ENCODE measurements at places on chromosomes 1 and 21.
A peak's percentile ranks its signal among the peaks of the same experiment; 100 is the strongest.

DNA sequence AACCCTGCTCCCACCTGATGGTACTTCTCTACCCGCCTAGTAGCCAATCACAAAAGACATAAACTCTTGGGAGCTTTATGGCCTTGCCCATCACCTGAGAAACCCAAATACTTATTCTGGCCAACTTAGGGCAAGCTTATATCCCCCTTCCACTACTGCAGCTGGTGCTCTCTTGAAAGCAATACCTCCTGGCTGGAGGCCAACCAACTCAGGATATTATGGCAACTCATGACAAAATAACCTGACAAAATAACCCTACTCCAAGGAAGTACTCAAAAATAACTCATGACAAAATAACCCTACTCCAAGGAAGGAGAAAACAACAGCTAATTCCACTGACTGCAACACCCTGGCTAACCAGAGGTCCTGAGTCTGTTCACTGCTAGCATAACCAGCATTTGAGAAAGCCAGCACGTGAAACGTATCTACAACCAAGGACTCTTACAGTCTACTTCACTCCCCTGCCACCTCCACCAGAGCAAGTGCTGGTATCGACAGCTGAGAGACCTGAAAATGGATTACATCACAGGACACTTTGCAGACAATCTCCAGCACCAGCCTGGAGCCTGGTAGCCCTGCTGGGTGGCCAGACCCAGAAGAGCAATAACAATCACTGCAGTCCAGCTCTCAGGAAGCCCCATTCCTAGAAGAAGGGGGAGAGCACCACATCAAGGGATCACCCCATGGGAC, 179.9 kb downstream of the COL24A1 start:
- no peak for DNase-seq

DNA sequence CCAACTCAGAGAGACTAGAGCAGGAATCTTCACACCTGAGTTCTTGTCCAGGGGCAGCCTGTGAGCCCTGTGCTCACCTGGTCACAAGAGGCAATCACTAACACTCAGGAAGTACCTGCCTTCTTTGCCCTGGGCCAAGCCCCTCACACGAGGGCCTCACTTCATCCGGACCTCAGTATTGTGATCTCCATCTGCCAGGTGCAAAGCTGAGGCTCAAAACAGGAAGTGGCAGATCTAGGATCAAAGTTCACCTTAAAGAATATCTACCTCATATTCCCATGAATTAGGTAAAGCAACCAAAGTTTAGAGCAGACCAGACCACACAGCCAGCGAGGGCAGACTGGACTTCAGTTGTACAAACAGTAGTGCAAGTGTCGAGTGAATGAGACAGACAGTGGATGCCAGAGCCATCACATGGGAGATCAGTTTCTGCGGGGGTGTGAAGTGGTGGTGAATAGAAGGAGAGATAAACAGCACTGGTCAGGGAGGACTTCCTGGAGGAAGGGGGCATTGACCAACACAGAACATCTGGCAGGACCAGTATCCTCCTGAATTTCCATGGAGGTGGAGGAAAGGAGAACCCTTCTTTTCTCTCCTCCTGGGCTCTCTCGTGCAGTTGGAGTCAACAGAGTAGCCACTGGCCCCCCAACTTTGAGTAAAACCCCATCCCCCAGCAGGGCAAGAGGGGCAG, 116.6 kb upstream of the ZBTB40 start:
- no peak for DNase-seq

GRCh38 chr1:154423304-154423987, 18.3 kb downstream of the IL6R start:
- peak; percentile 81 for DNase-seq

- DNase-seq, result no peak
These were observed 346.8 kb upstream of the FMN2 start for GRCh38 chr1:239744851-239745250.

DNA sequence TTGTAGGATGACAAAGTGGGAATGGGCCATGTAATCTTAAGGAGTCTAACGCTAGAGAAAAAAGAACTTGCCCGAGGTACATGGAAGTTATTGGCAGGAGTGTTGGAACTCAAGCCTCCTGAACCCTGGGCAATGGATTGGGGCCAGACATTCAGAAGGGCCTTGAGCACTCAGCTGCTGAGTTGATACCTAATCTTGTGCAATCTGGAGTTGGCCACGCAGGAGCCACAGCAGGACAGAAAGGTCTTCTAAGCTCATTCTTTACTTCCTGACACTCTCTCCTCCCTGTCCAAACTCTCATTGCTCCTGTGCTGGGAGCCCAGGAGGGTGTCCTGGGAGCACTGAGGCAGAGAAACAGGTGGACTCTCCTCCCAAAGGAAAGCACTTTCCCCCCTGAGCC, 25.1 kb upstream of the CSF1 start:
- DNase-seq, result no peak

DNA sequence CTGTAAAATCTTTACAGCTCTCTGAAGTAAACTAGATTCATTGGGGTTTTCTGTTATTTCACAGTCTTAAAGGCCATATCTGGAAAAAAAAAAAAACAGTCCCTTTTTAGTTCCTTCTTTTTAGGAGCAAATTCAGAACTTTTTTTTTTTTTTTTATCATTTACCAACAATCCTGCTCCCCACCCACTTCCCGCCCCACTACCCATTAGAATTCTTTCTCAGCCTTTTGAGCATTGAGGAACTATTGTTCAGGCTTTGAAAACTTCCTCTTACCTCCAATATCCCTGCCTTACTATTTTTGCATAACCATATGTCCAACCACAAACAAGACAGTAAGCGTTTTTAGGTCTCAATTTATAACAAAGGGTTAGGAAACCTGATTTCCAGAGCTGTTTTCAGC, 330.1 kb downstream of the PLPP3 start:
- DNase-seq, result no peak

DNA sequence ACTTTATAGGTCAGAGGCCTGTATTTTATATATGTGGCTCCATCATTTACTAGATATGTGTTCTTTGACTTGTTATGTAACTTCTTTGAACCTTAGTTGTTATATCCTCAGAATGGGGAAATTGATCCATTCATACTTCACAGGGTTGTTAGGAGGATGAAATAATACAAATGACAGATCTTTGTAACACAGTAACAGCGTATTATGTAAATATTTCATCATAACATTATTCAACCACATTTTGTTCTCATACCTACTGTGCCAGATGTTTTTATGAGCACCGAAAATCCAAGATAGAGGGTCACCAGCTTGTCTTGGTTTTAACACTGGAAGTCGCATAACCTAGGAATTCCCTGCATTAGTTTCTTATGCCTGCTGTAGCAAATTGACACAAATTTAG, 3.3 kb downstream of the SUCO start:
- DNase-seq, result no peak

DNA sequence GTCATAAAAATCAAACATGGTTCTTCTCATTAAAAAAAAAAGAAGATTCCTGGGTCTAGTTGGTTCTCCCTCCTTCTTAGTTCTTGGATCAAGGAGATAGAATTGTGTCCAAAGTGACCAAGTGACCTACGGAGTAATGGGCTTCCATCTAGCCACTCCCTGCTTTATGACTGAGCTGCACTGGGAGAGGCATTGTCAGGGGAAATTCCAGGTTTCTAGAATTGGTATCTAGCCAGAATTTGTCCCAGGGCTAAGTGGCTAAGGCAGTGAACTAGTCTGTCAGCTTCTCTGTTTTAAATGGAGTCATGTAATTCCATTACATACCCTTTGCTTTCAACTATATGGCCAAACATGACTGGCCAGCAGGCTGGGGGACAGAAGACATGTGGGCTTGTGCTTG, 40.1 kb upstream of the ERG start:
- no peak for DNase-seq

GRCh38 chr1:152515434-152515783, 1.1 kb downstream of the CRCT1 start:
- DNase-seq, result peak; percentile 74

DNA sequence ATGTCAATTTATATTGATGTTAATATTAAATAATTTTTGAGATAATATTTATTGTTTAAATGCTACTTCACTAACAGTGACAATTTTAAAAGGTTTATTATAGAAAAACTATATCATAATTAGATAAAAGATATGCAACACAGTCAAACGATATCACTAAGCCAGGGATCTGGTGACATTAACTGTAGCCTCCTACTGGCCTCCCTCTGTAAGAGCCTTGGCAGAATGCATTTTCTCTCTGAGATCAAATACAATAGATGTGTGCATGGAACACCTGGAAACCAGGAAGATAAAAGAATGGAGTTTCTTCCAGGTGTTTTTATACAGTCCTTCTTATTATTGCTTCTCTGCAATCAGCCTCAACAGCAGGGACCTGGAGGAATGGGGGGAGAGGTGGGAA, 1762.1 kb downstream of the BRINP3 start:
- DNase-seq, result no peak

DNA sequence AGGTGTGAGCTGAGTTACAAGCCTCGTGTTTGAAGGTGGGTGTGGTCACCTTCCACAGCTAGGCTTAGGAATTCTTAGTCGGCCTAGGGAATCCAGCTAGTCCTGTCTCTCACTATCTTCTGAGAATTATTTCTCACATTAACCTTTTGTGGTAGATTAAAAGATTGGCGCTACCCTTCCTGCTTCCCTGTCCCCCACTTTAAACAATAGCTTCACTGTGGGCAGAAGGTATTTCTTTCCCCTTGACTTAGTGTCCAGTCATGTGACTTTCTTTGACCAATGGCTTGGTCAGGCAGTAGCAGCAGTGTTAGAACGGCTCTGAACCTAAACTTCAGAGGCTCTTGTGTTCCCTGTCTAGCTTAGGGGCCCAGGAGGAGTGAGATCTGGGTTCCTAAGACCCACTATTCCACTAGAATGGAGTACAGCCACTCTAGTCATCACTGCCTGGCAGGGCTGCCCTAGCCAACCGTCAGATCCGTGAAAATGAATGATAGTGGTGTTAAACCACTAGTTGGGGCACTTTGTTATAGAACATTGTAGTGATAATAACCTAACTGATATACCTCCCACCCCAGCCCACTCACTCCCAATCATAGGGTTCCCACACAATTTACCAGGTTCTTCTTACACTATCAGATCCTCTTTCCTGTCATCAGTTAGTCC, 13.9 kb upstream of the C1orf141 start:
- DNase-seq, result peak; percentile 22

Data from GM03348 (cell line).